ENCODE measurements at places on chromosomes 1 and 21. TPM values are rescaled to one million over a fixed set of nuclear protein-coding genes. Genes with fewer than 3 reads are reported as not detected.

TCHH gene
- 0.27 TPM for total RNA-seq

LORICRIN gene
- total RNA-seq = not detected

PDC gene
- not detected for total RNA-seq

RGSL1 gene
- not detected for total RNA-seq

LENEP gene
- total RNA-seq = not detected

PBX1 gene
- total RNA-seq = 13.3 TPM

SELENON gene
- 53.1 TPM for total RNA-seq

LHX8 gene
- 0.97 TPM for total RNA-seq

ADORA1 gene
- total RNA-seq = 0.65 TPM

CCDC185 gene
- total RNA-seq = not detected

Data from A549 treated with GW870086 at 1 μM for 4 hours (cell line).